ENCODE measurements at places on chromosomes 5 and 9.

- DNase-seq = no peak
Observed at GRCh38 chr9:137220317-137221094, 1.5 kb downstream of the RNF208 start.

DNA sequence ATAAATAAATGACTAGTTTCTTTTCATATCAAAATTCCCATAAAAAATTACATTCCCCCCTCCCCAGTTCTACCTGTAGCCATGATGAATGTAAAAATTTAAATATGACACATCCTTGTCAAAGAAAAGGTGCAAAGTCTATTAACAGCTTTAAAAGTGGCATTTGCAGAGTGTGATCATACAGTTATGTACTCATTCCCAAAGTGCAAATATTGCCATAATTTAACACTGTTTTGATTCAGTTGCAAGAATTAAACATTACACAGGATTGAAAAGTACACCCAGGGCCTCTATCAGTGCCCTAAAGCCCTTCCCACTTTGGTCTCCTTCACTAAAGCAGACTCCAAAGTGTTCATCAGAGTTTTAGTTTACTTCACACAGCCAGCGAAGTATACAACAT, 51.8 kb downstream of the RNF145 start:
- no peak for DNase-seq

GRCh38 chr9:6811436-6811835, 53.7 kb downstream of the KDM4C start:
- DNase-seq = no peak

DNA sequence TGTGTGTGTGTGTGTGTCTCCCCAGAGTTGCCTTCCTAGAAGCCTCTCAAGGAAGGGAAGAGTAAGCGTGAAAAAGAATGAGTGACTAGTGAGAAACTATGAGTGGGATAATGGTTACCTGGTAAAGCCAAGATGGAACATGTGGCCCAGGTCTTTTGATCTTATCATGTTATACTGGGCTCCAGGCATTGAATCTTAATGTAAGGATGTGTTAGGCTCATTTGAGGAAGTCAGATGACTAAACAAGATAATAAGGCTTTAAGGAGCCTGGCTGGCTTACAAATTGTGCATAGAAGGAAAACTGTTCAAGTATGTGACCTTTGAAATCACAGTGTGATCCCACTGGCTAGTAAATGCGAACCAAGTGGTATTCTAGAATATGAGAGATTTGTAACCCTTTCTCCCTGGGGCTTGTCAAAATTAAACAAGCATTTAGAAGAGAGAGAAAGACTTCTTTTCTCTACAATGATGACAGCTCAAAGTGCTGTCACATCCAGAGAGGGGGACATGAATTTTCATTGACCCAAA, 29.9 kb upstream of the HMHB1 start:
- no peak for DNase-seq

GRCh38 chr5:160039810-160040470, 31.0 kb downstream of the TTC1 start:
- no peak for DNase-seq

DNA sequence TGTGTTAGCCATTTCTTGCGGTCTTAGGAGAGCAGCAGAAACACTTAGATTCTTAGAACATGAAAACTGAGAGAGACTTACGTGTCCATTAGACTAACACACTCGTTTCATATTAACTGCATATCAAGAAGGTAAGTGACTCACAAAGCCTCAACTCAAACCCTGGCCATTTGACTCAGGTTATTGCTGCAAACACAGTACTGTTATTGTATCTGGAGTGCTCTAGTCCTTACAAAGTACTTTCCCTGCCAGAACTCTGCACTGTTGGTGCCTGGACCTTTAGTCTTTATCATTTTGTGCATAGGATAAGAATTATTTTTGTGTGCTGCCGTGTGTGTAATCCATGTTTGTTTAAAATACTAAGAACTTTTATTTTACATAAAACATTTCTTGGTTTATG, 155.7 kb downstream of the FBXL7 start:
- no peak for DNase-seq

GRCh38 chr9:87006956-87007355, 59.6 kb upstream of the GAS1 start:
- DNase-seq = no peak

- DNase-seq = no peak
Observed at GRCh38 chr5:57511321-57511720, 28.7 kb upstream of the ACTBL2 start.

DNA sequence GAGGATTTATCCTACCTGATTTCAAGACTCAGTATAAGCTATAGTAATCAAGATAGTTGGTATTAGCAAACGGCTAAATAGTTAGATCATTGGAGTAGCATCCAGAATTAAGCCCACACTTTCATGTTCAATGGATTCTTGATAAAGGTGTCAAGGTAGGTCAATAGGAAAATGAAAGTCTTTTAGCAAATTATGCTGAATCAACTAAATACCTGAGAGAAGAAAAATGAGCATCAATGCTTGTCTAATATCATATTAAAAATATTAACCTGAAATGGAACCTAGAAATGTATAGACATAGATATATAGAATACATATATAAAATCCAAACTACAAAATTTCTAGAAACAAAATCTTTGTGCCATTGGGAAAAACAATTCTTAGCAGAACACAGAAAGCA, 685.6 kb downstream of the DTWD2 start:
- no peak for DNase-seq

GRCh38 chr5:168282120-168282519, 9.3 kb upstream of the WWC1 start:
- DNase-seq = no peak

- DNase-seq = peak; percentile 6
Observed at GRCh38 chr9:95808011-95808410, 67.5 kb upstream of the ERCC6L2 start.

GRCh38 chr9:31445960-31446359, 938.5 kb upstream of the ACO1 start:
- DNase-seq = no peak

DNA sequence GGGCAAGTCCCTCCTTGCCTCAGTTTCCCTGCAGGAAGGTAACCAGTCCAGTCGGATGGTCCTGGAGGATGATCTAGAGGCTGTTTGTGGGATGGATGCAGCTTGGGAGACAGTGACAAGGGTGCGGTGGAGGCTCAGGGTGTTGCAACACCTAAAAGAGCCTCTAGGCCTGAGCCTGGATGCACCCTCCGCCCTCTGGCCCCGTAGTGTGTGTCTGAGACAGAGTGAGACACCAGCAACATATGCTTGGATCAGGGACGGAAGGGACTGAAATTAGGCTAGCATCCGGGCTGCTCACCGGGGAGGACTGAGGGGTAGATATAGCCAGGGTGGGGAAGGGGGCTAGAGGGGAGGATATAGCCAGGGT, 1.1 kb downstream of the CRAT start:
- DNase-seq = no peak

DNA sequence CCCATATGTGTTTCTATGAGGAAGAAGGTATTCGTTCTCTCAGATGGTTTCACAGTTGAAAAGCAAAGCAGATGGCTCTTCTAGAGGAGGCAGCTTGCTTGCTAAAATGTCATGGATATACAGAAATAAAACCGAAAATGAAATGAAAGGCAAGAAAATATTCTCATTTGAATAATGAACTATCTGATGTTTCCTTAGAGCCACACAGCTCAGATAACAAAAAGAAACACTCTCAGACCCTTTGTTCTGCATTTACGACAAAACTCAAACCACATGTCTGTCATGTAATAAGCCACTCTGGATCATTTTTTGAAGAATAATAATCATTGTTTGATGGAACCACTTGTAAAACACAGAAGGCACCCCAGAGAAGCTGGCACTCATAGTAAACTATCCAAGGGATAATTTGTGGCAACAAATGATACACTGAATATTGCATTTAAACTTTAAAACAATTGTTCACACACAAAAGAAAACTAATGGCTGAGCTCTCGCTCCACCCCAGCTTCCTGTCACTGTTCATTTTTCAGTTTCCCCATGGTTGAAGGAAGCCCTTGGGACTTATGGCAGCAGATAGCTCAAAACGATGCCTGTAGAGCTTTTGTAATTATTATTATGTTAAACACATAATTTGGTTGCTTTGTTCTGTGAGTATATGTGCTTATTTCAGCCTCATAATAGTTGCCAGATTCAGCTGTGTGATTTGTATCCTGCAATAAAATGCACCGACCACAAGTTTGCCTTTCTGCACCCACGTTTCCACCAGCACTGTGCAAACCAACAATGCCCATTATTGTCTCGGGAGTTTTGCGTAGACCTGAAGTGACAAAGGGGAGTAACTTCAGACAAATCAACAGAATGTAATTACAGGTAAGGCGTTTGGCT, 256.0 kb downstream of the TMEM167A start:
- no peak for DNase-seq

DNA sequence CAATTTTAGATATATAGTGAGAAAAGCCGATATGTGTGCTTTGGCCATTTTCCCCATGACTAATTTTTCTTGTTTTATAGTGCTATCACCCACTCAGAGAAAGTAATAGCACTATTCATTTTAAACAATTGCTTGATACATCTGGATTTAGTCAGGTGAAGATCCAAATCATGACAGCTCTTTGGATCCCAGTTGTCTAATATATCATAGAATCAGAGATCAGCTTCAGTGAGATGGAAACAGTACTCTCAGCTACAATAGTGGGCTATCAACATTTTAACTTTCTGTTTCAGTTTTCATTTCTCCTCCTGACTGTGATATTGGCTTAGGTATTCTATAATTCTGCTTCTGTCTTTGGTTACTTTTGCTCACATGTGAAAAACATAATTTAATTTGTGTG, 38.7 kb downstream of the VCAN start:
- DNase-seq = no peak

- DNase-seq = peak; percentile 18
Observed at GRCh38 chr9:35967042-35967441, 9.1 kb upstream of the OR2S2 start.

GRCh38 chr5:171615705-171616640, 169.6 kb upstream of the SMIM23 start:
- no peak for DNase-seq

- DNase-seq = no peak
Observed at GRCh38 chr5:56100439-56101176, 105.8 kb upstream of the IL6ST start.

DNA sequence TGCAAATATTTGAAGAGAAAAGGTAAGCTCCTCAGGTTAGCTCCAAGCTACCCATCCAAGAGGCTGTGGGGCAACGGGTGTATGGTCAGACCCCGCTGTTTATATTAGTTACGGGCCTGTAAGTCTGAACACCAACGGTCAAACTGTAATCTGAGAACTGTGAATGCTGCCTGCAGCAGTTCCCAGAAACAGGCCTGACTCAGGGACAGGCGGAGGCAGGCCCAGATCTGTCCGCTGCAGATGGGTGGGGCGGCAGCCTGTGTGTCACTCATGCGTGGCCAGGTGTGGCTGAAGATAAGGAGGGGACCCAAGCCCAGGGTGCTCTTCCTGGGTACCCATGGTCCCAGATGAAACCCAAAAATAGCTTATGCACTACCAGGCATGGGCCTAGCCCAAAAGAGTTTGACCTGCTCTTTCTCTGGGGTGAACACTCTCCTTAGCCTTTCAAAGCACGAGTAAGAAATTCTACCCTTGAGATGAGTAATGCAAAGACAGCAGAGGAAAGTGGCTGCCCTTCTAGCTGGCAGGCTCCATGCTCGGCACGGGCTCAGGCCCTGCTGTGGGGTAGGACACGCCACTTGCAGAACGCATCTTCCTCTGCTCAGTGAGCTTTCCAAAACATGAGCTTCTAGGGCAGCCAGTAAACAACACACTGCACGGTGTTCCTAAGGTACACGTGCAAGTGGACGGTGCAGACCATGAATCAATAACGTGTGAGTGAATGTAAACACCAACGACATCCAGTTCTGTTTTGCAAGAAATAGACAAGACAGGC, 9.1 kb downstream of the UBAC1 start:
- DNase-seq = peak; percentile 74

- no peak for DNase-seq
Observed at GRCh38 chr5:16920109-16920816, 15.8 kb downstream of the MYO10 start.

GRCh38 chr5:78287833-78288232, 6.7 kb downstream of the AP3B1 start:
- DNase-seq = no peak

GRCh38 chr9:136092353-136092650, 2.8 kb downstream of the NACC2 start:
- DNase-seq = no peak

- no peak for DNase-seq
Observed at GRCh38 chr5:94499806-94500205, 118.6 kb downstream of the KIAA0825 start.

- DNase-seq = no peak
Observed at GRCh38 chr5:20604992-20605391, 617.0 kb upstream of the CDH18 start.

- DNase-seq = peak; percentile 24
Observed at GRCh38 chr9:69674112-69674685, 2.0 kb upstream of the APBA1 start.

DNA sequence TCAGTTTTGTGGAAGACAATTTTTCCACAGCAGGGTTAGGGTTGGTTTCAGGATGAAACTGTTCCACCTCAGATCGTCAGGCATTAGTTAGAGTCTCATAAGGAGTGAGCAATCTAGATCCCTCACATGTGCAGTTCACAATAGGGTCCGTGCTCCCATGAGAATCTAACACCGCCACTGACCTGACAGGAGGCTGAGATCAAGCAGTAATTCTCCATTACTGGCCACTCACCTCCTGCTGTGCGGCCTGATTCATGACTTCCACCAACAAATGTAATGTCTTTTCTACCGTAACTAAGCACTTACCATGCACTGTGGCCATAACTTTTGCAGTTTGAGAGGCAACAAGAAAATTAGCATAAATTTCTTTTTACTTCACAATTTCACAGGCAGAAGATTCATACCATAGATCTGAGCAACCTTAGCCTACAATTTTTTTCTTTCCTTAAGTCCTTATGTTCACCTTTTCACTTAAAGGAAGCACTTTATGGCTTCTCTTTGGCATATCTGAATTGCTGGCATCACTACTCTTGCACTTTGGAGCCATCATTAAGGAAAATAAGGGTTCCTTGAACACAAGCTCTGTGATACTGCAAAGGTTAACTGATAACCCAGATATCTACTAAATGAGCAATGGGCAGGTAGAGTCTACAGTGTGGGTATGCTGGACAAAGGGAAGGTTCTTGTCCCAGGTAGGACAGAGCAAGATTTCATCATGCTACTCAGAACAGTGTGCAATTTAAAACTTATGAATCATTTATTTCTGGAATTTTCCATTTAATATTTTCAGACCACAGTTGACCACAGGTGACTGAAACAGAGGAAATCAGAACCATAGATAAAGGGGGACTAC, 83.0 kb upstream of the IFNK start:
- no peak for DNase-seq

GRCh38 chr9:26163931-26164330, 485.7 kb upstream of the TUSC1 start:
- no peak for DNase-seq

GRCh38 chr9:31520301-31521085, 864.0 kb upstream of the ACO1 start:
- DNase-seq = no peak

DNA sequence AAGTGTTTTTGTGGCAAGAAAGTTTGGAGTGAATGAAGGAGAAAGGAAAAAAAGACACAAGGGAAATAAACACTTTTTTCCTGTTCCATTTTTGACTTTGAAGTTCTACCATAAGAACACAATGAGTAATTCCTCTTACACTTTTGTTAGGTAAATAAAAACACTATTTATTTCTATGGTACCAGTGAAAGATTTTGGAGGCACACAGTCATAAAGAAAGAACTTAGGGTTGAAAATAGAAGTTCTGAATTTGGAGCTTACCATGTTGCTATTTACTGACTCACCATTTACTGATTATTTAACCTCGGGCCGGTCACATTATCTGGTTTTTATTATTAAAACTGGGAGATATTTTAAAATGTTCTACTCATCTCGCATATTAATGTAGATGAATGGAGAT, 367.8 kb downstream of the TLE1 start:
- no peak for DNase-seq
